ENCODE measurements at places on chromosomes 4 and X.

GRCh38 chr4:47746122-47746521, 91.7 kb downstream of the CORIN start:
- no peak for DNase-seq

GRCh38 chr4:149370785-149371420, 444.7 kb downstream of the IQCM start:
- DNase-seq = no peak

DNA sequence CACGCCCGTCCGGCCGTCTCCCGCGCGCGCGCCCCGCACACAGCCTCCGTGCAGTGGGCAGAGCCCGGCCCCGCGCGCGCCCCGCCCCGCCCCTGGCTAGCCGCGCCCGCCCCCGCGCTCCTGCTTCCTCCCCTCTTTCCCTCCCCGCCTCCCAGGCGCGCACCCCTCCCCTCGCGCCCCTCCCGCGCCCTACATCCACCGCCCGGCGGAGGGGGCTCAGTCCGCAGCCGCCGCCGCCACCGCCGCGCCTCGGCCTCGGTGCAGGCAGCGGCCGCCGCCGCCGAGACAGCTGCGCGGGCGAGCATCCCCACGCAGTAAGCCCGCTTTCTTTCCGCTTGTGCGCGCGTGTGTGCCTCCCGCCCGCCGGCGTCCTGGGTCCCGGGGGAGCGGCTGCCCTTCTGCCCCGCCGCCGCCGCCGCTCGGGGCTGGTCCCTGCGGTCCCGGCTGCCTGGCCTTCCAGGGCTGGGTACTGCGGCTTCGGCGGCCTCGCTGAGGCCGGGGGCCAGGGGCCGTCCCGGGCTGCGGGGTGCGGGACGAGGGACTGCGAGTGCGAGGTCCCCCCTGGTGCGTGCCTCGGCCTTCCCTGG, at the start of gene FHL1:
TSS of gene FHL1 (plus strand) at position 219 of the 587 bp plus-strand sequence.
- no peak for DNase-seq

DNA sequence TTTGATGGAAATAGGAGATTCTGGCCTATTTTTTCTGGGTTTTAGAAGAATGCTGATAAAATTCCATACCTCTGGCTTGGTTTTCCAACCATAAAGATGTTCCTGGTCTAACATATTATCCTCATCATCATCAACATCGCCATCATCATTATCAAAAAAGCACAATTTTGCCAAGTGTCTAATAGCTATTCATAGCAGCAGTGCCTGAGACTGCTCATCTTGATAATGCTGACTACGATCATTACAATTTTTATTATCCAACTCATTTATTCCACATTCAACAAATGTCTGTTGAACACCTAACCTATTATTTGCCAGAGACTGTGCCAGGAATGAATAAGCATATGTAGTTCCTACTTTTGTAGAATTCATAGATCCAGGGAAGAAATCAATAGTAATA, 303.5 kb upstream of the GATB start:
- no peak for DNase-seq

DNA sequence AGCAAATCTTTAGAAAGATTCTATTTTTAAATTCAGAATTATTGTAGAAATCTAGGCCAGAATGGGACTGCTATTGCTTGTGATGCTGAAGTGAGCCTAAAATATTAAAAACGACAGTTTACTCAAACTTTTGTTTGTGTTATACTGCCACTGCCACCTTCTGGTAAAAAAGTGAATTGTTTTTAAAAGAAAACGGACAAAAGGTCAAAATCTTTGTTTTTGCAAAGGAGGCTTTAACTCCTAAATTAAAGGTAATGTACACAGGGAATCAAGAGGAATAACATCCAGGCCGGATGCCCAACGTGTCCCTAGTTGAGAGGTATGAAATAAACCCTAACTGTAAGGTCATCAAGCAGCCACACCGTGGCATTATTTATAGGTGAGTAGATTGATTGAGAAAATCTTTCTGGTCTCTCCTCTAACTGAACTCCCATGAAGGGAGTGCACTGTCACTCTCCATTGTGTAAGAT, 338.3 kb upstream of the GALNT7 start:
- no peak for DNase-seq

DNA sequence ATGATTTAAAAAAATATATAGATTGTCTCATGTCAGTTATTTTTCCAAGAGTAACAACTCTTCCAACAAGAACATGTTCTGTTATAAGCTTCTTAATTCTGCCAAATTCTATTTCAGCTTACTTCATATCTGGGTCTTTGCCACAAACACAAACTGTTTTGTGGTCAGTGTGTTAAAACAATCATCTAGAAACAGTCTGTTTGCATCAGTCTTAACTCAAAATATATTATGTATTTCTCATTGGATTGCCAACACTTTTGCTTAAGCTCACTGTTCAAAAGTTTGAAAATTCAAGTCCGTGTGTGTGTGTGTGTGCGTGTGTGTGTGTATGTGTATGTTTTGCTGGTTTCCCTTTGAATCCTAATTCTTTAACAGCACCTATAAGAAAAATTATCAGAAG, 752.3 kb upstream of the NDST4 start:
- DNase-seq = no peak

Data from type B pancreatic cell (in vitro differentiated cells).